ENCODE measurements at places on chromosomes 16 and 17.
A peak's percentile ranks its signal among the peaks of the same experiment; 100 is the strongest.

DNA sequence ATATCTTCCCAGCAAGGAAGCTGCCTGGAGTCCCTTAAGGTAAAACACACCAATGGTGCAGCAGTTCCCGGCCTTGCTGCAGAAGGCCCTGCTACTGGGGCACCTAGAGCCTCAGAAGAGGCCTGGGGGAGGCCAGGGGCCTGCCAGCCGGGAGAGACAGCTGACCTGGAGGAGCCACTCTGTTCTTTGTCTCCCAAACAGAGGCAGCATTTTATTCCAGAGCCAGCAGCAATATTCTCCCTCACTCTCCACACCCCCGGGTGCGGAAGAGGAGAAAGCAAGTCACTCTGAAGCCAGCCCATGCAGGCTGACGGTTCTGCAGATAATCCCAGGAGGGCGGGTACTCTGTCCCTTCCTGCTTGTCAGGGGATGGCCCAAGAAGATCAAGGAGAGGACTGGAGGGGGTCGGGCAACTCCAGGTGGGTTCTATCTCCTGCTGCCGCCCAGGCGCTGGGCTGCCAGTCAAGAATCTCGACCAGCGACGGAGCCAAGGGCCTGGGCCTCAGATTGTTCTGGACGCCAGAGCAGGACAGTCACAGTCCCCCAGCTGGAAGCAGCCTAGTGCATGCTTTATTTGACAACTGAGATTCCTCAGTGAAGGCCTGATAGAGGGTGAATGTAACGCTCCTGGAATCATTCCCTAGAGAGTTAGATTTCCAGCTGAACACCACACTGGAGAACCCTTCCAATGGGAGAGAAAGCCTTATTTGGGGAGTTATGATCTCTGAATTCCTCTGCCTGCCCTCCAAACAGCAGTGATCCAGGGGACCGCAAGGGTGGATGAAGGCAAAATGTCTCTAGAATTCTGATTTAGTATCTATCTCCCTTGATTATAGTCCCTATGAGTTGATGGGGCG, 1.1 kb upstream of the KIFC3 start:
- DNase-seq: peak; percentile 54

- DNase-seq: no peak
Measured at GRCh38 chr16:77414752-77415231, 20.0 kb downstream of the ADAMTS18 start.

DNA sequence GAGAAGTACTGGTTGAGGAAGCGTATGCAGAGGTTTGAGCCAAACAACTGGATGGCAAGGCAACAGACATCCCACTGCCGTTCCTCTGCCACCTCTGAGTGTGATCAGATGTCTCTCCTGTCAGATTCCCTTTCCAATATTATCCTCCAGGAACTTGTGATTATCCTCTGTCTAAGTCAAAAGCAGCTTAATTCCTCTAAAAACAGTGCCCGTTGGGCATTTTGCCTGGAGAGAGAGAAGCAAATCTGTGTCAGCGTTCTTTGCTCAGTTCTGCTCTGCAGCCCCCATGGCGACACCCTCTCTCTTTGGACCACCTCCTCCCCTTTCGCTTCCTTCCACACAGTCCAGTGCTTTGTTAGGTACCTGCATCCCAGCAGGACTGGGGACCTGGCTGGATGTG, 56.1 kb upstream of the TBX2 start:
- DNase-seq: no peak

DNA sequence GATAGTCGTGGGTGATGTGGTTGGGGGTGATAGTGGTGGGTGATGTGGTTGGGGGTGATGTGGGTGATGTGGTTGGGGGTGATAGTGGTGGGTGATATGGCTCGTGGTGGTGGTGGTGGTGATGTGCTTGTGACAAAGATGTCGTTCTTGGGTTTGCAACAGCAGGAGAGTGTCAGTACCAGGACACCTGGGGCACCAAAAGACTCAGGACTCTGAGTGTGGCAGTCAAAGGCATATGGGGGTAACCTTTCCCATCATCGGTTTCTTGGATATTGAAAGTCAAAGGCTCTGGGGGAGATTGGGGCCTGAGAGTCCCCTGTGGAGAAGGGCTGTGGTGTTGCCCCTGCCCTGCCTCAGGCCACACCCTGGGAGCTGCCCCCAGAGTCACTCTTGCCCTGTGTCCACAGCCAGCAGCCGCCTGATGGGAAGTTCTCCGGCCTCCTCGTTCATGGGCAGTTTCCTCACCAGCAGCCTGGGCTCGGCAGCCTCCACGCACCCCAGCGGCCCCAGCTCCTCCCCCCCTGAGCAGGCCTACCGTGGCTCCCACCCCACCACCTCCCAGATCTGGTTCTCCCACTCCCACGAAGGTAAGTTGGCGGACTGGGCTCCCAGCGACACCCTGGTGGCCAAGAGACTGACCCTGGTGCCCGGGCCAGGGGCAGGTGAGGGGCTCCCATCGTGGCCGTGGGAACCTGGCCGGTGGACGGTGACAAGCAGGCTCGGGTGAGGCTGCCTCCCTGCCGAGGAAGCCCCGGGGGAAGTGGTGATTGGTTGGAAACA, 31.3 kb downstream of the BAHCC1 start:
- DNase-seq: no peak

DNA sequence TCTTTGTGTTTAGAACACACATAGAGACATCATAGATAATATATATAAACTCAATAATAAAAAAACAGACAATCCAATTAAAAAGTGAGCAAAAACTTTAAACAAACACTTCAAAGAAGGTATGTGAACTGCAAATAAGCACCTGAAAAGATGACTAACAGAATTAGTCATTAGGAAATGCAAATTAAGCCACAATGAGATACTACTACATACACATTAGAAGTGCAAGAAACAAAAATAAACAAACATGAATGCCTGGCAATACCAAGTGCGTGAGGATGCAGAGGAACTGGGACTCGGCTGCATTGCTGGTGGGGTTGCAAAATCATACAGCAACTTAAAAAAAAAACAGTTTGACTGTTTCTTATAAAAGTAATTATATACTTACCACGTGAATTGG, 799.0 kb downstream of the KCNJ2 start:
- no peak for DNase-seq

DNA sequence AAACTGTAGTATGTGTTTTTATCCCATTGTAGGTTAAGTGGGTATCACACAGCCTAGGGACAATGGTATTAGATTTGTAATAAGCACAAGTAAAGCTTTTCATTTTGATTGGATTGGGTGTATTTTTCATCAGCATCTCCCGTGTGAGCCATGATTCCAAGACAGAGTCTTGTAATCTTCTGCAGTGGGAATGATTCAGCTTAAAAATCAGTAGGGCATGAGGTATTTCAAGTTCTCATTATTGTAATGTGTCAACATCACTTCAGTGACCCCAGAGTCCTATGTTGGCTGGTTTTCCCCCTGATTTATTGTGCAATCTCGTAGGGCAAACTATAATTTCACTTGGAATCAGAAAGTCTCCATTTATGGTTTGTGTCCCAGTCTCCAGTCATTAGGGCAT, 833.2 kb upstream of the RBFOX1 start:
- no peak for DNase-seq

- no peak for DNase-seq
Measured at GRCh38 chr17:79154446-79154845, 79.8 kb downstream of the ENGASE start.

- no peak for DNase-seq
Measured at GRCh38 chr17:1623057-1623630, 5.5 kb downstream of the SLC43A2 start.

- DNase-seq: no peak
Measured at GRCh38 chr17:40139566-40140058, 725 bp upstream of the CASC3 start.

DNA sequence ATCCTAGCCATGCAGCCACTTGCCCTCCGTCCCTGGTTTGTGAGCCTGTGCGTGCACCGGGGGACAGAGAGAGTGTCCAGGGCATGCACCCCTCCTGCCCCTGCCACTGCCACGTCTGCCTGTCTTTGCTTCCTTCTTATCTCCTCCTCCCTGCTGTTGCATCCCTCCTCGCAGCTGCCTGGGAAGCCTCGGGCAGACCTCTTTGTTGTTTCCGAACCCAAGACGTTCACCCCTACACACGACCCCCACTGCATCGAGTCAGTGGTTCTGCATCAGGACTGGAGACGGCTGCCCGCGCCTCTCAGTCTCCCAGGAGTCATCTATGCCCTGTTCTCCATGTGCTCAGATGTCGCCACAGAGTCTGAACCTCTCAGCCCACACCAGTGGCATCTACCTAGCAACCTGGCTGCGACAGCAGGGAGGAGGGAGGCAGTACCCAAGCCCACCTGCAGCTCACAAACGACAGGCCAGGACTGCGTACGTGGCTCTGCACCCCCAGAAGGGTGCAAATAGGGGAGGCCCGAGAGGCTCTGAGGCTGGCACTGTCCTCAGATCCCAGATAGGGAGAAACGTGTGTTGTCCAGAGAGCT, 5.2 kb downstream of the TIMP2 start:
- no peak for DNase-seq

GRCh38 chr16:89150090-89150835, 21.3 kb upstream of the CDH15 start:
- no peak for DNase-seq

DNA sequence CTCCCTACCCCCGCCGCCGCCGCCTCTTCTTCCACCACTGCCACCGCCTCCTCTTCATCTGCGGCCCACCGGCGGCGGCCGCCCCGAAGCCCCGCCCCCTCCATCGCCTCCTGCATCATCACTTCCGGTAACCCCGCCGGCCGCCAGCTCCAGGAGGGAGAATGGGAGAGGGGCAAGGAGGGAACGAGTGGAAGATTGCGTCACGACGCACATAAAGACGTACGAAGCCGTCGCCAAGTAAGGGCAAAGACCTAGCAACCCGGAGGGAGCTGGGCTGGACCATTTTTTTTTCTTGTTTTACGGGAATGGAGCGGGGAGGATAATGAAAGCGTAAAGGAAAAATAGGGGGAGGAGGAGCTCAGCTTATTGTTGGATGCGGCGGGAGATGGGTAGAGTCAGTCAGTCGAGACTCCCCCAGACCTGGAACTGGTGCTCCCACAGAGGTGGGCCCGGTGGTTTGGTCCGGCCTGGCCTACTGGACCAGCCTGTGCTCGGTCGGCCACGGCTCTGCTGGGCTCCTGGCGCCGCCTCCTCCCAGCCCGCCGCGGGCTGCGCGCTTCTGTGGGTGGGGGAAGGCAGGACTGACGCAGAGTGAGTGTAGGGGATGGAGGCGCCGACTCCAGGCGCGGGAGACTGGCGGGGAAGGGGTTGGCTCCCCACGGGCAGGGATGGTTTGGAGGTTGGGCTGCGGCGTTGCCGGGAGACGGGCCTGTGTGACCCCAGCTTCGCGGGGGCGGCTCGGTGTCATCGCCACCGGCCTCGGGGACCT, at the start of the genes DCUN1D3 and LYRM1:
TSS of gene DCUN1D3 (minus strand) at position 60 of the 769 bp plus-strand sequence. CDS start 37,820 bp downstream, outside the sequence.
TSS of gene LYRM1 (plus strand) at position 473 of the 769 bp plus-strand sequence. CDS start 14,785 bp downstream, outside the sequence.
- DNase-seq: peak; percentile 99

DNA sequence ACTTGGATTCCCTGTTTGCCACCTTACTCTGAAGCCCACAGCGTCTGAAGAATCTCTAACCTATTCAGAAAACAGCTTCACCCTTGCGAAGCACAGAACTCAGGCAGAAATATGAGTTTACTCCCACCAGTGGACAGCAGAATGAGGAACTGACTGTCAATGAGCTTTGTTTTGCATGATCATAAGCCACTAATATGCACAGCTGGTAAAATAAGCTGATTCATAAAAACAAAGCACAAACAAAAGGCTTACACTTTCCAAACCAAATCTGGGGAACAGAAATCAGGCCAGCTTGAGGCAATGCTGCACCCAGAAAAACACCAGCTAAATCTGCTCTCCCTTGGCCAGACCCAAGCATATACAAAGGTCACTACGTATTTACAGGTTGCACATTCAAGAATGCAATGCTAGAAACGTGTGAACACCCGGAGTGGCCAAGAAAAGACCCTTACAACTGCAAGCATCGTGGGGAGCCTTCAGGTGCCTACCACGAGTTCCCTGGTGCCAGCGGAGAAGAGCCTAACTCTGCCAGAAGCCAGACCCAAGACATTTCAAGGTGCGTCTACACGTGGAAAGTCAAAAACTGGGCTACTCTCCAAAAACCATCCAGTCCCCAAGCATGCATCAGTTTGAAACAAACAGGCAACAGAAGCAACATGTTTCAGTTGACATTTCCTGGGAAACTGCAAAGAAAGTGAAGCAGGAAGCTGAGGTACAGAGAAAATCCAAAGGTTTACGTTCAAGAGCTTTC, 207.1 kb downstream of the ZFHX3 start:
- DNase-seq: no peak

DNA sequence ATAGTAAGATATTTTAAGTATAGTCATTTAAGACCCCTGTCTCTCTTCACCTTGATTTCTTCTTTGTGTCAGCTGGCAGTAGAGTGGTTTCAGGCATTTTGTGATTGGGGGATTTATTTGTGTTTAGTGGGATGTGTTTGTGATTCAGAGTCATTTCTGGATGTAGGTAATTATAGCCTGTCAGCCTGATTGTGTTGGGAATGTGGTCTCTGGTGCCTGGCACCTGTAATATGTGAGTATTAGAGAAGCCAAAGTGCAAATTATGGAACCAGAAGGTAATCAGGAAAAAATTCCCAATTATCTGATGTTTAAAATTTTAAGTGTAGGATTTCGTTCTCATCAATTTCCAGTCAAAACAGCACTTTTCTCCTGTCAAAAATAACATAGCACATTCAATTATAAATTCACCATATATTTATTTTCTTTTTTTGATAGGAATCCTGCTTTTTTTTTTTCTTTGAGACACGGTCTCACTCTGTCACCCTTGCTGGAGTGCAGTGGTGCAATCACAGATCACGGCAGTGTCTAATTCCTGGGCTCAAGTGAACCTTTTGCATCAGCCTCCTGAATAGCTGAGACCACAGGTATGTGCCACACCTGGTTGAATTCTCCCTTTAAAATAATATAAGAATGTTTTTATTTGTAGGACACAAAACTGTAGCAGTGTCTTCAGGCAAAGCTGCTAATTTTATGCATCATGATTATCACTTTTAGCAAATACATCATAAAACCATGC, 42.7 kb downstream of the ATF7IP2 start:
- no peak for DNase-seq

GRCh38 chr17:40177275-40177874, at the start of gene RAPGEFL1:
TSS of gene RAPGEFL1 (plus strand) at chr17:40177470. CDS start at chr17:40177862, 392 bp downstream.
- peak; percentile 89 for DNase-seq

- DNase-seq: peak; percentile 19
Measured at GRCh38 chr16:14335297-14335696, 264.2 kb downstream of the MRTFB start.

- DNase-seq: no peak
Measured at GRCh38 chr17:79295307-79295706, 220.7 kb downstream of the ENGASE start.

- DNase-seq: no peak
Measured at GRCh38 chr17:78230996-78231935, at the start of gene TMEM235. TSS of gene TMEM235 (plus strand) at chr17:78231631. CDS start at chr17:78232024, 393 bp downstream.
